ENCODE measurements at places on chromosomes 7 and 10.

DNA sequence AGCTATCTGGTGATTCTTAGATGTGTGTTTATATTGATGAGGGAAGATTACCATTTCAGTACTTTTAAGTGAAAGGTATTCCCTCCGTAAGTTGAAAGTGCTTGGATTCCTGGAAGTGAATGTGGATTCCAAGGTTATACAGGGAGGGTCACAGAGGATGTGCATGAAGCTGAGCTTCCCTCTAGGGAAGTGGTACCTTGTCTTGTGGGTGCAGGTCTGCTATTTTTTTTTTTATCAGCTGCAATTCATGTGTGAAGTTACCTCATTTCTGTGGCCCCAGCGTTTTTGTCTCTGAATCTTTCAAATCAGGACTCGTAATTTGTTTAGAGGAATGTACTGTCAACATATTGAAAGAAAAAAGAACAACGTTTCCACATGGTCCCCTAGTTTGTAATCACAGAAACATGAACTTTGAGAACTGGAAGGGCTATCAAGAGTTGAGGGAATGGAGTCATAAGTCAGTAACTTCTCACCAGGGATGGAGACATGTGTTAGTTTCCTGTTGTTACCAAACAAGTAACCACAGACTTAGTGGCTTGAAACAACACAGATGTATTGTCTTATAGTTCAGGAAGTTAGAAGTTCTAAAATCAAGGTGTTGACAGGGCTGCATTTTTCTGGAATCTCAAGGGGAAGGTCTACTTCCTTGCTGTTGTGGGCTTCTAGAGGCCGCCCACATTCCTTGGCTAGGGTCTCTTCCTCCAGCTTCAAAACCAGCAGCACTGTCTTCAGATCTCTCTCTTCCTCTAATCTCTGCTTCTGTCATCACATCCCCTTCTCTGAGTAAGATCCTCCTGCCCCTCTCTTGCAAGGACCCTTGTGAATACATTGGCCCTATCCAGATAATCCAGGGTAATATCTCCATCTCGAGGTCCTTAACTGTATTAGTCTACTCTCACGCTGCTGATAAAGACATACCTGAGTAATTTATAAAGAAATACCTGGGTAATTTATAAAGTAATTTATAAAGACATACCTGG lies 64.4 kb downstream of the RAB18 start:
- no peak for DNase-seq

GRCh38 chr10:75429159-75429827 lies 2.1 kb upstream of the LRMDA start:
- DNase-seq, result no peak

GRCh38 chr10:103198648-103199047 lies 5.6 kb upstream of the NT5C2 start:
- no peak for DNase-seq

GRCh38 chr10:57694956-57695608 lies 572.6 kb downstream of the IPMK start:
- no peak for DNase-seq

DNA sequence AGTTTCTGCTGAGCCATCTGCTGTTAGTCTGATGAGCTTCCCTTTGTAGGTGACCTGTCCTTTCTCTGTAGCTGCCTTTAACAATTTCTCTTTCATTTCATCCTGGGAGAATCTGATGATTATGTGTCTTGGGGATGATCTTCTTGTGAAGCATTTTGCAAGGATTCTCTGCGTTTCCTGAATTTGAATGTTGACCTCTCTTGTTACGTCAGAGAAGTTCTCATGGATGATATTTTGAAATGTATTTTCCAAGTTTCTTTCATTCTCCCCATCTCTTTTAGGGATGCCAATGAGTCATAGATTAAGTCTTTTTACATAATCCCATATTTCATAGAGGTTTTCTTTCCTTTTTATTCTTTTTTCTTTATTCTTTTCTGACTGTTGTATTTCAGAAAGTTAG lies 184.2 kb upstream of the BET1 start:
- no peak for DNase-seq

GRCh38 chr7:1537535-1538412 lies 7.3 kb downstream of the MAFK start:
- DNase-seq, result peak; percentile 82

GRCh38 chr10:30284865-30285594 lies 64.0 kb downstream of the MTPAP start:
- DNase-seq, result no peak

GRCh38 chr10:108439397-108439796 lies 1274.9 kb upstream of the SORCS1 start:
- no peak for DNase-seq

GRCh38 chr10:124864421-124865193 lies 63.0 kb downstream of the ABRAXAS2 start:
- DNase-seq, result no peak

GRCh38 chr7:155581107-155581830 lies 34.9 kb upstream of the CNPY1 start:
- DNase-seq, result no peak

DNA sequence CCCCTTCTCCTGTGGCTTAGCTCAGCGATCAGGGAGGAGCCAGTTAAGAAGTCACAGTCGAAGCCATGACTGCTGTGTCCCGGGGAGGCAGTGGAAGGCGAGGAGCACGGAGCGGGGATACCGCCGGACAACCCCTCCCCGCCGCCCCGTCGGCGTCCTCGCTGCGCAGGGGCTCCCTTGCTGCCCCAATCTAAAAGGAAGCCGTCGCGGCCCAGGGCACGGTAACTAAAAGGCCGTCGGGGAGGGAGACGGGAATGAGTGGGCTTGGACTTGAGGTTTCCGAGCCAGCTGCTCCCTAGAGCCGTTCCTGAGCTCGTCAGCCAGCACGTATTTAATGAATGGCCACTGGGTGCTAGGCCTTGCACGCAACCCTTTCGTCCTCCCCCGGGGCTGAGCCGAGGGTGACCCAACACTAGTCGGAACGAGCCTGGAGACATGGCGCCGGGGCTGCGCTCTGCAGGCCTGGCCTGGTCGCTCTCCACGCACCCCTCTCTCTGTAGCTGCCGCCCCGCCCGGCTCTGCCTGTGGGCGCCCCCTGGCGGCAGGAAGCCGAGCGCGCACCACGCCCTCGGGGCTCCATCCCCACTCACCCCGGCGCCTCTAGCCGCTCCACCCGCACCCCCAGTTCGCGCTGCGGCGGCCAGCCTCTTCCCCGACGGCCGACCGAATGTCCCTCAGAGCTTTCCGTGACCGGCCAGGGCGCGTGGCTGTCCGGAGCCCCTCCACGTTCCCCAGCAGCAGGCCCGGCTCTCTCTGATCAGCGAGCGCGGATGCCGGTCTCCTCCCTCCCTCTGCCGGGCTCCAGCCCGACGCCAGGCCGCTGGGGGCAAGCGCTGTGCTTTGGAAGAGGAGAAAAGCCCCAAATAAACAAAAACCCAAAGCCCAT lies 29.3 kb upstream of the KCNK18 start:
- no peak for DNase-seq

DNA sequence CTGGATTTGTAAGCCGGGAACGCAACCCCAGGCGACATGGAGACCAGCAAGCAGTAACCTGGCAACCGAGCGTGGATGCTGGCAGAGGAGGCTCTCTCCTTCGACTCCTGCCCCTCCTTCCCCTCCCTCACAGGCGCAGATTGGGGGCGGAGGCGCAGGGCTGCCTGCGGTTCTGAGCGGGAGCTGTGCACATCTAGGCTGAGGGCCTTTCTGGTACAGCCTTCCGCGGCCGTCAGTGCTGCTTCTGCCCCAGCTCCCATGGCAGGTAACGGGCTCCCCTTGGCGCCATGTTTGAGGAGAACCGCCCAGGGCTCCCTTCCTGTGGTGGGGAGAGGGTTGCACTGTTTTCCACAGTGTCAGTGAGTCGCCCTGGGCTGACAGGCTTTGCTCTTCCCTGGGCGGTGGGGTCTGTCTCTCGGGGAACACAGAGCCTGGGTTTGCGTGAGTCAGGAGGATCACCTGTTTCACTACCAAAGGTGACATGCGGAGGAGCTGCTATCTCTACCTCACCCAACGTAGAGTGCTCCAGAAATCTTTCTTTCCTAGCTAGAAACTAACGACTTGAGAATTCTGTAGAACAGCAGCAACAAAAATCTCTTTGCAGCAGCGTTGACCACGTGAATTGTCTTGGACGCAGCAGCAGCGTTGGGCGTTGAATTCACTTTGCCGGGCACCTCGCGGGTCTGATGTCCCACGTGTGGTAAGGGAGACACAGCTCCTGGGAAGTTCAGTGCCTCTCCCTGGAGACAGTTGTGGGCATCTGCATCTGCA lies 154.8 kb upstream of the COBL start:
- no peak for DNase-seq

DNA sequence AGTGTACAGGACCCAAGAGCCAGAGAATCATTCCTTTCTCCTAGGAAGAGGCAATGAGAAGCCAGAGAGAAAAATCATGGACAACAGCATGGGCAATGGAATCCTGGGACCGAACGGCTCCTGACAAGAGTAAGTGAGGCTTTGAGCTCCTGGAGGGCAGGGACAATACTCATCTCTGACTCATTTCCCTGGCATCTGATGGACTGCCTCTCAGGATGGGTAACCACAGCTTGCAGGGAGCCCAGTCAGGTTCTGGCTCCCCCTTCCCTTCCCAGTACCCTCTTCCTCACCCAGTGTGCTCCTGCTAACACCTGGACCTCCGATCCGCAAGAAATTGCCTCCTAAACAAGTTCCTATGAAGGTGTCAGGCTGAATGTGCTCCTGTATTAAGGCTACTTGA lies 51.2 kb upstream of the SORCS3 start:
- DNase-seq, result no peak

GRCh38 chr10:97596101-97597082 lies 6.9 kb downstream of the C10orf62 start:
- DNase-seq, result peak; percentile 51

GRCh38 chr7:144641389-144642044 lies 194.3 kb downstream of the TPK1 start:
- DNase-seq, result no peak

- DNase-seq, result no peak
Measured at GRCh38 chr10:96288151-96288621, 16.0 kb upstream of the DNTT start.

DNA sequence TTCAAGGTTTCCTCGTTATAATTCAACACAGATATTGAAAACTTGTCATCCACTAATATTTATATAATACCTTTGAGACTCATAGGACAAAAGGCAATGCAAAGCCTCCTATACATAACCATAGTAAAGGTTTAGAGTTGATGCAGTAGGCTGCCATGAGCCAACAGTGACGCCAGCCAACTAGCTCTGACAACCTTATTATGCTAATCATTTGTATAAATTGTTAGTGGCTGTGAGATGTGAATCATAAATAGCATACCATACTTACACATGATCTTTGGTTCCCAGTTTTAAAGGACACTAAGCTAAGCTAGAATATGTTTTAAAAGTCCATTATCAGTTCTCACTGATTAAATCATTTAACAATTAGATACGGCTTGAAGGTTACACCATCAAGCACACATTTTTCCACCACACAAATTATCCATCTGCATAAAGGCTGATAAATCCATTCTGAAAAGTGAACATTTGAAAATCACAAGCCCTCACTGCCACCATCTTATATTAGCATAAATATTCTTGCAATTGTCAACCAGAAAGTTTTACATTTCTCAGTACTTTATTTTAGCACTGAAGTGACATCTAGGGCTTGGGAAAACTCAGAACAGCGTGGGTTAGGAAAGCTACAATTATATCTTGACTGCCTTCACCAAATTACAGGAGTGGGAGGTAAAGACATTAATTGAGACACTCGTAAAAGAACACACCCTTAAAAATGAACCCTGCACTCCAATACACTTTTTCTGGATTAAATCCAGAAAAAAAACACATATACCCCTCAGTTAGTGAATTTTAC lies 30.7 kb downstream of the COA1 start:
- no peak for DNase-seq

DNA sequence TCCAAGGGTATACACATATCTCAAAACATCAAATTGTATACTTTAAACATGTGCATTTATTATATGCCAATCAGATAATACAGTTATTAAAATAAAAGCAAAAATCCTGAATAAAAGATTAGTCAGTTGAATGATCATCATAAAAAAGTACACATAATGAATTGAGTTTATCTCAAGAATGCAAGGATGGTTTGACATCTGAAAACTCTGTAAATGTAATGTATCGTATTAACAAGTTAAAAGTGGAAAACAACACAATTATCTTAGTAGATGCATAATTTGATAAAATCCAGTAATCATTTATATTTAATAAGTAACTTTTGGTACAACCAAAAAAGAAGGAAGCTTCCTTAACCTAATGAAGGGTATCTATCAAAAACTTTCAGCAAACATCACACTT lies 86.6 kb downstream of the COL28A1 start:
- no peak for DNase-seq

DNA sequence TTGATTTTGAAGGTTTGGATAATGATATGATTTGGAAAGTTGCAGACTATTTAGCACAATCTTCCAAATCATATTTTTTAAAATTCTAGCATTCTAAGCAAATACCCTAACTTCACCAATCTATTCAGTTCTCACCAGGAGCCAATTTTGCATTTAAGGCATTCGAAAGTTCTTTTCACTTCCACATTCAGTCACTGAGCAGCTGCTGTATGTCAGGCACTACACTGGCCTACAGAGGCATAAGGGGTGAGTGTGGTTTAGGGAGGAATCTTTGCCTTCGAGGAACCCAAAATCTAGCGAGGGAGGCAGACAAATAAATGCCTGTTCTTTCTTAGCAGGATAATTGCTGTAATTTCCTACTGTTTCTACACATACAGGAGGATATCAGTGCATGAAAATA lies 10.7 kb upstream of the UCN3 start:
- no peak for DNase-seq

DNA sequence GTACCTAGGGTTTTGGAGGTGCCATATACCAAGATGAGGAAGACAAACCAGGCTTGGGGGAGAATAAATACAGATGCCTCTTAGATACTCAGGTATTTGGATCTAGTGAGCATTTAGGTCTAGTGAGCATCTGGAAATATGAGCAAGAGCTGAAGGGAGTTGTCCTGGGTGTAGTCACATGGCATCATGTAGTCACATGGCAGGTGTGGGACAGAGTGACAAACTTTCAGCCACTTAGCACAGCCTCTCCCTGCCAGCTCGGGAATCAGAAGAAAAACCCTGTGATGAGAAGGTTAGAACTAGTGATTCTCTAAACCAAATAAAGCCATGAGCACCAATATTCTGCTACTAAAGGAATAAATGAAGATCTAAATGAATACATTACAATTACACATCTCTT lies 24.3 kb downstream of the RGR start:
- no peak for DNase-seq

DNA sequence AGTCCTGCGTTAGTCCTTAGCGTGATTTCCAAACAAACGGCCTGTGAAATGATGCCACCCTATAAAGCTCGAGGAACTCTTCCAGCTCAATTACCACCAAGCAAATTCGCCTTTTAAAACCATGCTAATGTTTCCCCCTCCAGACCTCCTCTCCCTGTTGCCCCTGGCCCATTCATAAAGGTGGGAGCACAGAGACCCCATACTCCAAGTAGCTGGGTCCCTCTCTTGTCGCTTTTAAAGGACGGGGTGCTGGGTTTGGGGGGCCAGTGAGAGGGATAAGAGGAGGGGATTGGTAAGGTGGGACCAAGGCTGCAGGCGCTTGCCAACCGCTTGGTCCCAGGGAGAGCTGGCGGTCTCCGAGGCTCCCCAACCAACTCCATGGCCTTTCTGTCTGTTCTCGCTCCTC lies 1.2 kb downstream of the HMX2 start:
- DNase-seq, result no peak

Data from amniotic stem cell (primary cell).